ENCODE measurements at places on chromosomes 6 and 20.

DNA sequence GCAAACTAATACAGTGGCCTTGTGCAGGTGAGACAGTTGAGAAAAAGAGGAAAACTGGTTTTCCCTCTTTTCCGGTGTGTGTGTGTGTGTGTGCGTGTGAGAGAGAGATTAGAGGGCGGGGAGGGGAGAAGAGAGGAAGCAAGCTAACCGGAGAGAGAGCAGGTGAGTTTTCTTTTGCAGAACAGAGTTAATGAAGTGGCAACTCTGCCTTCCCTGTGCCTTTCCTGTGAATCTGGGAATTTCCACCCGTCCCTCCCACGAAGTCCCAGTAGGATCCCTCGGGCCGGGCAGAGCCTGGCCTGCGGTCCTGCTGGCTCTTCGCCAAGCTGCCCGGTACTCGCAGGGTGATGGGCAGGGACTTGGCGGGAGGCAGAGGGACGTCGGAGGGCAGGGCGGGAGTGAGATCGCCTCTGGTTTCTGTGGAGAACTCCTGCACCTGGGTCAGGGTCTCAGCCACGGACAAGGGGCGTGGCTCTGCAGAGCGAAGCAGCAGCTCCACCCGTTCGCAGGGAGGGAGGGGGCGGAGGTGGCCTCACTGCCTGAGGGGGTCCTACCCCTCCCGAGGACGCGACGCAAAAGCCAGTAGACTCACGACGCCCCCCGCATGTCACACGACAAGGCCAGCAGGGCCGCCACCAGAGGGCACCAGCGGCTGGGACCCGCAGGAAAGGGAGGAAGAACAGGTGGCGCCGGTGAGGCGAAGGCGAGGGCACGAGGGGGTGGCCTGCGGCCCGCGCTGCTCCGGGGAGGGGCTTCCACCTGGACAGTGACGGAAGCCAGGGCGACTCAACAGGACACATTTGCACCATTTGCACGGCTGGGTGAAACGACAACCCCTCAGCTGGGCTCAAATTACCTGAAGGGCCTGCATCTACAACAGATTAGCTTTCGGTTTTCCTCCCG is 51.2 kb upstream of the RNF182 start:
- DNase-seq = peak; percentile 36

DNA sequence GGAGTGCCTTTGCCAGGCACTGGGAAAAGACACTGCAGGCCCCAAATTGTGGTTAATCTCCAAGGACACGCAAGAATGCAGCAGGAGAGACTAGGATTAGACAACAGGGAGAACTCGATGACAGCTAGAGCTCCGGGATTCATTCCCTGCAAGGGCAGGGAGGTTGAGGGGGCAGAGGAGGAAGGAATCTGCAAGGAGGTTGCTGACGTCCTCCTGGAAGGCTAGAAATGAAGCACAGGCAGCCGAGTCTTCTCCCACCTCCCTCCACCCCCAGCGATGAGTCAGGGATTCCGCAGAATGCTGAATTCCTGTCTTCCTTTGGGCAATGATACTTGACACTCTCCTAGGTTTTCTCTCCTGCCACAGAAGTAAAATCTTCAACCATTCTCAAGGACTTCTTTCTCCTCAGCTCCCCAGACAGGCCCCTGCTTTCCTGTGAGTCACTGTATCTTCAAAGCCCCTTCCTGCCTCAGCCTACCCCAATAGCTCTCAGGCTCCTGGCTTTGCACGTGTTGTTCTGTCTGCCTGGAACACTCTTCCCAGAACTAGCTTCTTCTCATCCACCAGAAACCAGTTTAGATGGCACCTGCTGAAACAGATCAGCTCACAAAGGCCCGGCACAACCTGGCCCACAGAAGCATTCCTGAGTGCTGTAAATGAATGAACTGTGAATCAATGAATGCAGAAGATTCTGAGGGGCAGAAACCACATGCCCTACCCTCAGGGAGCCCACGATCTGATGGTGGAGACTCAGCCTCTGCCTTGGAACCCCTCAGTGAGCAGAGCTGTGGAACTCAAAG is 85.6 kb downstream of the MRPL14 start:
- no peak for DNase-seq

DNA sequence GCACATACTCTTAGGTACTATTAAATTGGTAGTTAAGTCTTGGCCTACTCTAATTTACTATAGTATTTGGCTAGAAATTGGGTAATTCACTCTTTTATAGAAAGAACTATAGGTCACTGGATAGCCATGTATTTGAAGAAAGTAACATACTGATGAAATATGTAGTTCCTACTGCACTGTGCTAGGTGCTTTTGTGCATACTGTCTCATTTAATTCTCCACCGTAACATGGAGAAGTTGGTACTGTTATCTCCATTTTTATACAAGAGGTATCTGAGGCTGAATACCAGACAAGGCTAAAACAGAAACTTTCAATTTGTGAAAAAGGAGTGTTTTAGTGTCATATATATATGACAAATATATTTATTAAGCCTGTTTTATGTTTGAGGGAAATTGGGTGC is 29.8 kb downstream of the AFDN start:
- no peak for DNase-seq

- no peak for DNase-seq
Measured at GRCh38 chr6:113103634-113104361, 753.3 kb upstream of the MARCKS start.

GRCh38 chr6:15739867-15740266 is 77.0 kb upstream of the DTNBP1 start:
- DNase-seq = no peak

DNA sequence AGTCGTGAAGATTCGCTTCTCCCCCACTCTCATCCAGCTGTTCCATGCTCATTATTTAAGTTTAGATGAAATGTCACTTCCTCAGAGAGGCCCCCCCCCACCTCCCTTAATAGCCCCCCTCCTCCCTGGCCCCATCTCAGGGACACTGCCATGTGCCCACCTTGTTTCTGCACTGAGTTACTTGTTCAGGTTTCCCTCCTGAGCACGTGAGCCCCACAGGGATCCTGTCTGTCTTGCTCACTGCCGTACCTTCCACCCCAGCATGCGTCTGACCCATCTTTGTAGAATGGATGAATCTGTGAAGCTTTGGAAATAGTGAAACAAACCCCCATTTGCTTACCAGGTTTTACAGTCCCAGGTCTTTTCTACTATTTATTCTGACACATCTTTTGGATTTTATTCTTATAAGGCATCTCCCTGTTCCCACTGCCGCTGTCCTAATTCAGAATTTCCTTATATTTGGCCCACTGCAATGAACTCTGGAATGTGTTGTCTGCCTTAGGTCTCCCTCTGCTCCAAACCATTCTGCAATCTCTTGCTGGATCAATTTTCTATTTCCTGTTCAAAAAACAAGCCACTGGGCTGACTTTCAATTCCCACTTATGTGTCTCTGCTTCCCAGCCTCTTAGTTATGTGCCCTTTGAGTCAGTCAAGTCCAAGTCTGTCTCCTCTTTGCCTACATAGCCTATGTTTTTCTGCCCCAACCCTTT is 136.5 kb upstream of the ECI2 start:
- DNase-seq = no peak

GRCh38 chr6:25277386-25277785 is 1.8 kb upstream of the CARMIL1 start:
- no peak for DNase-seq

- DNase-seq = no peak
Measured at GRCh38 chr20:47544852-47545251, 43.2 kb downstream of the NCOA3 start.
